ENCODE measurements at places on chromosomes 7 and 10.

DNA sequence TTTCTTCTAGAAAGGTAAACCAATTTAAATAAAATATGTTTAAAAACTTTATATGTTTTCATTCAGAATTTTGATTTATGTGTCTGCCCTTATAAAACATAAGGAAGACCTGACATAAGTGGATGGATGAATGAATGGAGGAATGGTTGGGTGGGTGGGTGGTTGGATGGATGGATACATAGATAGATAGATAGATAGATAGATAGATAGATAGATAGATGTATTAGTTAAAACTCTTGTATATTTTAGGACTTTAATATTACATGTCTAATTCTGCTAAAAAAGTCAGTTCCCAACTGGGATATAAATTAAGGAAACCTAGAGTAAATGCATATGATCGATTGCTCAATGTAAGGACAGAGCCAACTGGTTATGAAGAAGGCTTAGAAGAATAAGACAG is 156.3 kb upstream of the WNT16 start:
- DNase-seq = no peak

DNA sequence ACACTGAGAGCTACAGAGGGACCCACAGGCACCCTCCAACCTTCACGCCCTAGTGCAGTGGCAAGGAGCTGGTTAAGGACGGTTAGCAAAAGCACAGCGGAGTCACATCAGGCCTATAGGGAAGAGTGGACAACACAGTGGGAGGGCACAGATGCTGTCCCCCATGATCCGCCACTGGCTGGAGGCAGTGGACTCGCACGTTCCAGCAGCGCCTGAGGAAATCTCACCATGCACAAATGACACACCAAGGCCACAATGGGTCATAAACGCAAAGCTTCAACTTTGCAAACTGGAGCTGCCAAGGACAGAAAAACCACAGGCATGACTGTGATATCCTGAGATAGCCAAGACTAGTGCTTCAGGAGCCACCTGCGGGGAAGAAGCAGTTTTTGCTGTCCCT is 58.8 kb downstream of the GRB10 start:
- DNase-seq = no peak

DNA sequence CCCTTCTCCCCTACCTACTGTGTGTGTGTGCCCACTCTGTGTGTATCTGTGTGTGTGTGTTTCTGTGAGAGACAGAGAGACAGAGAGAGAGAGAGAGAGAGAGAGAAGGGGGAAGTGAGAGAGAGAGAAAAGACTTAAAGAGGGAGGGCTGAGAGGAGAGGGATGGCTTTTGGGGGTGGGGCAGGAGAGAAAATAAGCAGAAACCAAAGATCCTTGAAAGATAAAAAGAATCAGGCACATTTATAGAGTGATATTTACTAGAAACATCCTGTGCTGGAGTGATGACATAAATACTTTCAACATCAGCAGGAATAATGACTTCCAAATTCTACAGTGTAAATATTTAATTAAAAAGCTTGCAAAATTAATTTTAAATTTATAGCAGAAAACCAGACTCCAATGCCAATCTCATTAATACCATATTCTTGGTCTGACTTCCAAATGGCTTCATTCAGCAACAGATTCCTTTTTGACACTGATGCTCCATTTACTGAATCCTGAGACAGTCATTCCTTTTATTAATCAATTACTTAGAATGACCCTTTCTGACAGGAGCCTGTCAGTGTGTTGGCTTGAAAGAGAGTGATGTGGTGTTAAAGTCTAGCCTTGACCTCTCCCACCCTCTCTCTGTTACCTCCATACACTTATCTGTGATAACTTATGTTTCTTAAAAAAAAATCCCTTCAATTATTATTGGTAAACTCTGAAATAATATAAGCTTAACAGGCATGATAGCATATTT is 41.7 kb upstream of the WNT2 start:
- DNase-seq = no peak

- DNase-seq = no peak
Measured at GRCh38 chr10:58951746-58952145, 224.7 kb upstream of the PHYHIPL start.

- no peak for DNase-seq
Measured at GRCh38 chr10:59672150-59672875, 37.3 kb downstream of the SLC16A9 start.

- DNase-seq = no peak
Measured at GRCh38 chr7:111401516-111401915, 160.8 kb downstream of the IMMP2L start.

DNA sequence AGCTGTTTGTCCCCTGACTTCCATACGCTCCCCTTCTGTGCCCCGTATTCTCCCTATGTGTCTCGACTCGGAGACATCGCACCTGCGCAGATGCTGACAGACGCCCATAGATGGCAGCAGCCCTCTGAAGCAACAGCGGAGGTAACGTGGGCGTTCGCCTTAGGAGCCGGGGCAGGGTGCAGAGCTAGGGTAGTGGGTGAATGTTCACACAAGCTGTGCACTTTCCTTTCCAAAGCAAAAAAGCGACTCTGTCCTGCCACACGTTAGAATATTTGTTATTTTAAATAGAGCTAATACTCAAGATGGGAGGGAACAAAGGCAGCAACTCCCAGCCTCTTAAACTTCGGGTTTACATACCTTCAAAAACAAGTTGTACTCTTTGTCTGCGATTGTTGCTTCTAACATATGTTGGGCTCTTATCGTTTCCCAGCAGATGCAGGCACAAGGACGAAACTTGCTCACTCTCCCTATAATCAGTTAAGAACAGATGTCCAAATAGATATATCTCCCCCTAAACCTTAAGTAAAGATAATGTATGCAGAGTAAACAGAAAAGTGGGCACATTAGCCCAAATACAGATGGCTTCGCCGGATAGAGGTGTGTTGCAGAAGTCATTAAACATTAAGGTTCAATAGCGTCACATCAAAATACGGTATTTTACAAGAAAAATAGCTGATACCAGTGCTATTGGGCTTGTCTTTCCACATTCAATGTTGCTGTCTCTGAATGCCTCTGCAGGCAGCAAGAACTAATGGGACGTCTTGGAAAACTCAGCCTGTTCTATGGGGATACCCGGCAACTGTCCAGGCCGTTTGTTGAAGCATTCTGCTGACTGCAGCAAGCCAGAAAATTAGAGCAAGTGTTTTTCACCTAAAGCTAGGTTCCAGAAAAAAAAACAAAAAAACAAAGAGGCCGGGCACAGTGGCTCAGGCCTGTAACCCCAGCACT is 340.3 kb upstream of the PRKCQ start:
- peak; percentile 83 for DNase-seq

GRCh38 chr7:120554960-120555571 is 282.1 kb downstream of the KCND2 start:
- DNase-seq = peak; percentile 86

DNA sequence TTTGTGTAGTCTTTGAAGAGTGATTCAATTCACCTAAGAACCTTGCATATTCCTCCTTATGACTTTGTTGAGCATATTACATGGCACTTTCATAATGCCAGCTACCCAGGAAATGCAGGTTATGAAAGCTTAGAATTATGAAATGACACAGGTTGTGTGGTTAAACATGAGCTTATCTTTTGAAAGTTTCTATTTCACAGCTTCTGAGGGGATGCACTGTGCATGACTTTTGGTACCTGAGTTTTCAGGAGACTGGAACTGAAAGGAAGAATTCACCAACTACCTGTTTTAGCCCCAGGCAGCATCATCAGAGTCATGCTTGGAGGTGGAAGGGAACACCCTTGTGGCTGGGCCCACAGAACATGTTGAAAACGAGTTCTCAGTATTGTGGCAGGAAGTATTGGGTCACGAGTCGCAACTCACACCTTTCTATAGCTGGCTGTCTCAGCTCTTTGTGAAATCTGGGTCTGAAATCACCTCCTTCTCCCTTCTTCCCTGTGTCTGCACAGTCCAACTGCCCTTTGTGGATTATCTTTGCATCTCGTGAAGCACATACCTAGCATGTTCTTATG is 228.2 kb downstream of the PTEN start:
- DNase-seq = no peak

DNA sequence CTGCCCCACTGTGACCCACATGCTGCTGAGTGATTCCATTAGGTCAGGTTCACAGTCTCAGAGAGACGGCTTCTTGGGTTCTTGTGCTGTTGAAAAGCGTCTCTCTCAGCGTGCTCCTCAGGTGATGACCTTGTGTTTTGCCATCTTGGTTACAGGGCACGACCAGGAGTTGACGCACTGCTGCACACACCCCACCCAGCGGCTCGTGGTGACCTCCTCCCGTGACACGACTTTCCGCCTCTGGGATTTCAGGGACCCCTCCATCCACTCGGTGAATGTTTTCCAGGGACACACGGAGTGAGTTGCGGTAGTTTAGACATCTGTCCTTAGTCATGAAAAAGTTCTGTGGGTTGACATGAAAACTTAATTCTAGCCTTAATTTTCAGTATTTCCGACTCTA is 48.8 kb downstream of the WDR37 start:
- no peak for DNase-seq

- DNase-seq = no peak
Measured at GRCh38 chr7:94422827-94423460, 28.2 kb downstream of the COL1A2 start.

DNA sequence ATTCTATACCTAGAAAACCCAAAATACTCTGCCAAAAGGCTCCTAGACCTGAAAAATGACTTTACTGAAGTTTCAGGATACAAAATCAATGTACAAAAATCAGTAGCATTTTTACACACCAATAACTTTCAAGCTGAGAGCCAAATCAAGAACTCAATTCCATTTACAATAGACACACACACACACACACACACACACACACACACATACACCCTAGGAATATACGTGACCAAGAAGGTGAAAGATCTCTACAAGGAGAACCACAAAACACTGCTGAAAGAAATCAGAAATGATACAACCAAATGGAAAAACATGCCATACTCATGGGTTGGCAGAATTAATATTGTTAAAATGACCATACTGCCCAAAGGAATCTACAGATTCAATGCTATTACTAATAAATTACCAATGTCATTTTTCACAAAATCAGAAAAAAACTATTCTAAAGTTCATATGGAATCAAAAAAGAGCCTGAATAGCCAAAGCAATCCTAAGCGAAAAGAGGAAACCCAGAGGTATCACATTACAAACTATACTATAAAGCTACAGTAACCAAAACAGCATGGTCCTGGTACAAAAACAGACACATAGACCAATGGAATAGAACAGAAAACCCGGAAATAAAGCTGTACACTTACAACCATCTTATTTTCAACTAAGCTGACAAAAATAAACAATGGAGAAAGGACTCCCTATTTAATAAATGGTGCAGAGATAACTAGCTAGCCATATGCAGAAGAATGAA is 122.0 kb downstream of the MICU1 start:
- no peak for DNase-seq

- DNase-seq = no peak
Measured at GRCh38 chr10:101256387-101256786, 27.1 kb upstream of the LBX1 start.

DNA sequence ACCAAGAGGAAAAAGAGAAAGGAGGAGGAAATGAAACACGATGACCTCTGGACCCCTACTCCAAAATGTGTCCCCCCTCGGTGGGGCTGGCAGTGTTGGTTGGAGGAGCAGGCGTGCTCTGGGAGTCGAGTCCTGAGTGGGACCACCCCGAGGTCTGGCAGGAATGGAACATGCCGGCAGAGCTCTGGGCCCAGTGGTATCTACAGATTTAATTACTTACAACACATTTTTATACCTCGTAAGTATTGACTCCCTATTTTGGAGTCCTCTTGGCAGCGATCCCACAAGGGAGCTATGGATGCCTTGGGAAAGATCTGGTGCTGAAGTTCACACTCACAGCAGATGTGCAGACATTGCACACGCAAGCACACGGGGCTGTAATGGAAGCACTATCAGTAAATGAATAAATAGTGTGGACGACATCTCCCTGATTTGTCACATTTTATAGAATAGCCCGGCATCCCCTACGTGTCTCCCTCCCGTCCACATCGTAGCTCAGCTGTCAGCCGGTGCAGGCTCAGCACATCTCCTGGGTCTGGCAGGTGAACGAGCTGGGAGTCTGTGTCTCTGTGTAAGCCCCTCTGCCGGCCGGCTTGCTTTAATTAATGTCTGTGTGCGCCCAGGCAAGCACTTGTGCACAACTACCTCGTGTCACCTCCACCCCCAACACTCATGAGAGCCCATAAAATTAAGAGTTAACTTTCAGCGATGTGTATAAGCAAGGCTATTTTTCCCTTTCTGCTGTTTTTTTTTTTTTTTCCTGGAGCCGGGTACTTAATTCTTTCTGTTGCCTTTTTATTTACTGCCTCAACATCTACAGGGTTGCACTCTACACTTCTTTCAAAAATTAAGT is 603.2 kb downstream of the LRMDA start:
- DNase-seq = peak; percentile 79

DNA sequence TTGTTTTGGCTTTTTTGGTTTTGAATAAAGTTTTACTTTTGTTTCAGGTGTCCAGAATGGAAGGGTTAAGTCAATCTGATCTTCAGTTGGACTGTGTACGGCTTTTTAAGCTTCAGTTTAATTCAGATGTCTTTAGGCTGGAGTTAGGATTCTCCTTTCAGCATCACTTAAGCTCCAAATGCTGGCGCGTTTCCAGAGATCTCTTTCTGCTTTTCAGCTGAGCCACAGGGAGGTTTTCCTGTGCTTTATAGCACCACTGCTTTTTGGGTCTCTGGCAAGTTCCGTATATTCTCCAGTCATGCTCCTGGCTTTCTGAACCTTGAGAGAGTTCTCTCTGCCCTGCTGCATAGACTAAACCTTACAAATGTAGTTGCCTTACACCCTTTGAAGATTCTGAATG is 60.0 kb downstream of the VTI1A start:
- DNase-seq = no peak

DNA sequence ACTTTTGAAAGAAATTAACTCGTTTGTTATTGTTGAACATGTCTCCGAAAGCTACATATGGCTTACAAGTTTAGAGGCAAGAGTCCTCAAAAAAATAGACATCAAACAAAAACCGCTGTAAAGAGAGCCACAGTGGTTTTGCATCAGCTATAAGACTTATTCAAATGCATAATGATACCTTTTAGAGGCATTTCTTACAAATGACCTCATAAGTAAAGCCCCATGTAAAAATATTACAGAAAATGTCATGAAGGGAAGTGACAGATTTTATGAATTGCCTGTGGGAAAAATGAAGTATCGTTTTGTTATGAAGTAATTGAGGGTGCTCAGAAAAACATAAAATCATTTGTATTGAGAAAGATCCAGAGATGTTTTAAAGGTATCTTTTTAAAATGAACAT is 598.0 kb downstream of the NXPH1 start:
- no peak for DNase-seq

DNA sequence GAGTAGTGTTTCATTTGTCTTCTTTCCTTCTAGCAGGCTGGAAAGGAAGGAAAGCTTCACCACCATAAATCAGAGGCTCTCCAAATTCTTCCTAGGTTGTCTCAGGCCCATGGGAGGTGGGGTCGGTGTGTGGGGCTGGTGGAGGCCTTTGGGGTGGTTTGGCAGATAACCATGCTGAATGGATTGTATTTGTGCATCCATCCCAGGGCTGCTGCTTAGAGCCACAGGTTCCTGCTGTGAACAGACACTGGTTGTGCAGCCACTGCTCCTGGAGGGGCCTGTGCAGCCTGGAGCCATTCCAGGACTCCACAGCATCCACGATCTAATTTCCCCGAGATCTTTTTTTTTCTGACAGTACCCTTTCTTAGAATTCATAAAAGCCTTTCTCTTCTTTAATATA is 741.8 kb downstream of the SUGCT start:
- no peak for DNase-seq

- no peak for DNase-seq
Measured at GRCh38 chr7:15795393-15795792, 108.9 kb upstream of the MEOX2 start.

All from NCI-H526 (cell line).